ENCODE measurements at places on chromosomes 5 and 9.
A peak's percentile ranks its signal among the peaks of the same experiment; 100 is the strongest.

GRCh38 chr5:149466457-149466972 lies 84.7 kb downstream of the CSNK1A1 start:
- peak; percentile 79 for DNase-seq

- DNase-seq = no peak
Measured at GRCh38 chr9:131722255-131722654, 17.6 kb downstream of the RAPGEF1 start.

DNA sequence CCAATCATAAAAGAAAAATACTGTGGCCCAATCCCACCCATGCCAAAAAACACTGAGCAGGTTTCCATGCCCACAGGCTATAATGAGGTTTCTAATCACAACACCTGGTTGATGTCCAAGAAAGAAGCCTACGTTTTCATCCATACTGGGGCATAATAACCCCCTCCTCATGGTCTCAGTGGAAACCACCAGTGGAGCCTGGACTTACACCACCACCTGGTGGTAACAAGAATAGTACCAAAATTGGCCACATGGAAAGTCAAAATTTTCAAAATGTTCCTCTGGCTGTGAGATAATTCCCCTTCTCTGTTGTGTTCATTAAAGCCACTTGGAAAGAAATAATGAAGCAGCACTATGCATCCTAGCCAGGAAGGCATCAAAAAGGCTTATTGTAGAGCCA lies 687.3 kb upstream of the ST8SIA4 start:
- no peak for DNase-seq

DNA sequence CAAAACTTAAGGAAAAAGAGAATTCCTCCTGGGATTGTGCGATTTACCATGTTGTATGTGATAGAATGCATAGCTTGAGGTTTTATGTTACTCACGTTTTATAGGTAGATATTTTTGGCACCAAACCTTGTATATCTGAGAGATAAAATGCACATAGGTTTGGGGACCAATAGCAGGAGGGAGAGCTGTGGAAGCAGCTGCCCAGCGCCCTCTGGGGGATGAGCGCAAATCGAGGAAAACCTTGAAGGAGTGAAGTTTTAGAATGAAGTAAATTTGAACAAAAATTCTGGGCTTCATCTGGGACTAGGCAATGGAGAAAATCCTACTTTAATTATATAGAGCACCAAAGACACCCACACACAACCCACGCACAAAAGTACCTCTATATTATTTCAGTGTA lies 197.0 kb downstream of the ADCY2 start:
- no peak for DNase-seq

DNA sequence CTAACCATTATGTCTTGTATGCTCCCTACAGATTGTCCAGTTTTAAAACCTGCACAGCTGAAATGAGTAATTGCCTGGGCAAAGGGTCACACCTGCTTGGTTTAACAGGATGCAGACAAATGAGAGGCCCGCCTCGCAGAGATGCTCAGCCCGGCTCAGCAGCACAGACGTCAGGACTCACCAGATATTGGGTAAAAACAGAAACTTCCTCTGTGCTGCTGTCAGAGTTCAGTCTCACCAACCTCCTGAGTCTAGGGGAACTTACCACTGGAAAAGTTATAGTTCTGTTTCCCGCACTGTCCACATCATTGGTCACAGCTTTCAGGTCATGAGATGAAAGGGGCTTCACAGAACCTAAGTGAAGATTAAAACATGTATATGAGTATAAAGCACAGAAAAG lies 152.5 kb downstream of the ESM1 start:
- no peak for DNase-seq

Data from fibroblast of skin of scalp (primary cell).